ENCODE measurements at places on chromosomes 12 and 14.

DNA sequence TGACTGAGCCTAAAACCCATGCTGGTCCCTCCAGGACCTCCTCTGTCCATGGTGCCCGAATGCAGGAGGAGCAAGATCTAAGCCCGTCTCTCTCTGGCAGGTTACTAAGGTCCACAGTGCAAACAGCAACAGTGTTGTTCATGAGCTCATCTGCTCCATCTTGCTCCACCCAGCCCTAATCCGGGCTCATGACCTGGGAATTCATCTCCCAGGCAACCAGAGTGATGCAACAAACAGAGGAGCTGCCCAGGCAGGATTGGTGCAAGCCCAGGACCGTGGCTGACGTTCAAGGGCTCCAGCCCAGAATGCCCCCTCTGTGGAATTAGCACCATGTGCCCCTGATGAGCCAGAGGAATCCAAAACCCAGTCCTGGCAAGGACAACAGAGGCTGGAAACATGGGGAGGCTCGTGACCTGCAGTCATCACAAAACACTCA is 29.9 kb downstream of the HSPB8 start:
- DNase-seq, result no peak

DNA sequence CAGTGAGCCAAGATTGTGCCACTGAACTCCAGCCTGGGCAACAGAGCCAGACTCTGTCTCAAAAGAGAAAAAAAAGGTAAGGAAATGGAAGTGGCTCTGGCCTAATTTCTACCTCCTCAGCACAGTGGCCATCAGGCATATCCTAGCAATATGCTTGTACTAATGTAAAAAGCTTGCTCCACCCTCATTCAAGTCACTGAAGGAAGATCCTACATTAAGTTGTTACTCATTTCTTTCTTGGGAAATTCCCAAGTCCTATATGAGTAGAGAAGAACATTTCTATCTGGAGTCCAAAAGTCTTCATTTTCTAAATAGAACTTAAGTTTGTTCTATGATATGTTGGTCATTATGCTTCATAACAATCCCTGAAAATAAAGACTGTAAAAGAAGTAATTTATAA is 67.3 kb upstream of the HOXC13 start:
- no peak for DNase-seq

- no peak for DNase-seq
These were observed 43.8 kb upstream of the ZDHHC17 start for GRCh38 chr12:76720068-76720467.

DNA sequence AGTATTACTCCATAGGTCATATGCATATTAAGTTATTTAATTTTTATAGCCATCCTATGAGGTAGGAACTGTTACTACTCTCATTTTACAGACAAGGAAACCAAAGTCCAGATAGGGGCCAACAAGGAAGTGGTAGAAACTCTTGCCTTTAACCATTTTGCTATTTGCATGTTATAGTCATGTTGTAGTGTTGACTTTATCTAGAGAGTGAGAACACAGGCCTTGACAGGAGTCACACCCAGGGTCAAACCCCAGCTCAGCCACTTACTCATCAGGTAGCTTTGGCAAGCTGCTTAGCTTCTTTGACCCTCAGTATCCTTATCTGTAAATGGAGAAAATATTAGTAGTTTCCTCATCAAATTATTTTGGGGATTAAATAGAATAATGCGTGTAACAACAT is 156.2 kb downstream of the CAND1 start:
- DNase-seq, result no peak

GRCh38 chr12:125773033-125773640 is 707.9 kb downstream of the AACS start:
- no peak for DNase-seq

DNA sequence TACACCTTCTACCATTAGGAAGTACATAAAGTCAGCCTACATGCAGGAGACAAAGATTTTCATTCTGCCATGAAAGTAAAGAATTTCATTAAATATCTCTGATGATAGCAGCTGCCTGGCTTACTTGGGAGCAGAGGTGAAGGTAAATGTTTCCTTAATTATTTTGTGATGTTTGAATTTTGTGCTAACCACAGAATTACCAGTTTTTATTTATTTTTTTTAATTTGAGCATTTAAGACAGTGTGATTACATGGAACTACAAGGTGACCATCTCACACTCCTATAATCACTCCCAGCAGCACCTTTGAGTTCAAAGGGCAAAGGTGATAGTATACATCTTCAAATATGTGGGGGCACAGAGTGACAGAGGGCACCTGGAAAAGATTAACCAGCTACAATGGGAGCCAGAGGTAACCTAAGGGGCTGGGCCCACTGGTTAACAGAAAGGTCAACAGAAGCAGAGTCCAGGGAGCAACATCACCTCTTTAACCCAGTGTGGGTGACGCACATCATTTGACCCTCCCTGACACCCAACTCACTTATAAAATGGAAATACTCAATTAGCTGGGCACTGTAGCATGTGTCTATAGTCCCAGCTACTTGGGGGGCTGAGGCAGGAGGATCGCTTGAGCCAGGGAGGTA is 65.0 kb downstream of the GCH1 start:
- no peak for DNase-seq

DNA sequence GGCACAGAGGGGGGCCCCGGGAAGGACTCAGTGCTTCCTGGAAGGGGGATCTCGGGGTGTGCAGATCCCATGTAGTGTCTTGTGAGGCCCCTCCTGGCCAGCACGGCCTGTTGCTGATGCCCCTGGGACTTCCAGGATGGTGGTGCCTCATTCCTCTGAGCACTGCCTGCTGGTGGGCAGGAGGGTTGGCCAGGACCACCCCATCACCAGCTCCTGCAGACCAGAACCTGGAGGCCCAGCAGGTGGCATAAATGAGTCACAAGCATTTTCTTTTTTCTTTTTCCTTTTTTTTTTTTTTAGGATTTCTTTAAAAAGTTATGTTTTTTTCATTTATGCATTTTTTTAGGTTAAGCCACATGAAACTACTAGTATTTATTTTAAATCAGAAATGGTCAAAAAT is 8.0 kb downstream of the MMP17 start:
- DNase-seq, result no peak

- DNase-seq, result no peak
These were observed 29.0 kb downstream of the CAPRIN2 start for GRCh38 chr12:30725739-30726138.

- no peak for DNase-seq
These were observed 120.9 kb downstream of the SINHCAF start for GRCh38 chr12:31205054-31205453.

GRCh38 chr12:104686196-104686595 is 229.4 kb downstream of the CHST11 start:
- DNase-seq, result no peak

GRCh38 chr12:44771485-44772021 is 104.6 kb downstream of the NELL2 start:
- DNase-seq, result no peak

DNA sequence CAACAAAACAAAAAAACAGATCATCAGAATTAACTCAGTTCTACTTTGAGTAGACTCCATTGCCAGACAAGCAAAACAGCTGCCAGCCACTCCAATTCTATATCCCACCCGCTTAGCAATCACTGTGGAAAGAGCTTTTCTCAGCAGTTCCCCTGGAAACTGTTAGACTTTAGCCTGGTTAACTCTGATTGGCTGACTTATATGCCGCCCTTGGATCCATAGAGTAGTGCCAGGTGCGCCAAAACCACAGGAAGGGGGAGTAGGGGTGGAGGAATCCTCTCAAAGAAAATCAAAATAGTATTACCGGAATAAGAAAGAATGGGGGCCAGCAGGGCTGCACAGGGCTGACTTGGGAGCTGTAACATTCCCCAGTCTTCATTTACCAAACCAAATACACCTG is 5.4 kb upstream of the EML5 start:
- DNase-seq, result no peak

- DNase-seq, result no peak
These were observed 53.8 kb downstream of the SDR9C7 start for GRCh38 chr12:56880125-56880992.

DNA sequence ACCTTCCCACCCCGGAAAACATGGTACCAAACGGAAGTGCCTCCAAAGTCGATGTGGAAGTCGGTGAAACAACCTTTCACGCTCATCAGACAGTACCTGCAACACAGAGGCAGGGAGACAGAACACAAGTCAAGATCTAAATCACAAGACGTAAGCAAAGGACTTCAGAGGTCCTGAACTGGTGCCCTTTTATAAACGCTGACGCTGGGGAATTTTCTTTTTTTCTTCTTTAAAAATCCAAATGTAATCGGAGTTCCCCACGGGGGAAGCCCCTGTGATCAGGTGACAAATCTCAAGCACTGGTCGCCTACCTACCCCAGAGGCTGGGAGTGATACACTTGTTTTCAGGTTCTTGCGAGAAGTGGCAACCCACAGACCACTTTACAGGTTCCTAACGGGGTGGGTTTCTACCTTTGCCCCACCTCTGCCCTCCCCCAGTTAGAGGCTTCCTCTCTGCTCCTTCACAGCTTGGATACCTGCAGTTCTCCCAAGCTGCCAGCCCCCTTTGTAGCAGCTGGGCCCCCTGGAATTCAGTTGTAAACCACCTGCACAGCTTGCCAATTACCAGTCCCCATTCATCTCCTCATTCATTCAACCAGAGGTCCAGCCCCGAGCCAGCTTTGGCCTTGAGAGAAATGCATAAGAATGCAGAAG is 46.2 kb downstream of the KDM2B start:
- peak; percentile 42 for DNase-seq

DNA sequence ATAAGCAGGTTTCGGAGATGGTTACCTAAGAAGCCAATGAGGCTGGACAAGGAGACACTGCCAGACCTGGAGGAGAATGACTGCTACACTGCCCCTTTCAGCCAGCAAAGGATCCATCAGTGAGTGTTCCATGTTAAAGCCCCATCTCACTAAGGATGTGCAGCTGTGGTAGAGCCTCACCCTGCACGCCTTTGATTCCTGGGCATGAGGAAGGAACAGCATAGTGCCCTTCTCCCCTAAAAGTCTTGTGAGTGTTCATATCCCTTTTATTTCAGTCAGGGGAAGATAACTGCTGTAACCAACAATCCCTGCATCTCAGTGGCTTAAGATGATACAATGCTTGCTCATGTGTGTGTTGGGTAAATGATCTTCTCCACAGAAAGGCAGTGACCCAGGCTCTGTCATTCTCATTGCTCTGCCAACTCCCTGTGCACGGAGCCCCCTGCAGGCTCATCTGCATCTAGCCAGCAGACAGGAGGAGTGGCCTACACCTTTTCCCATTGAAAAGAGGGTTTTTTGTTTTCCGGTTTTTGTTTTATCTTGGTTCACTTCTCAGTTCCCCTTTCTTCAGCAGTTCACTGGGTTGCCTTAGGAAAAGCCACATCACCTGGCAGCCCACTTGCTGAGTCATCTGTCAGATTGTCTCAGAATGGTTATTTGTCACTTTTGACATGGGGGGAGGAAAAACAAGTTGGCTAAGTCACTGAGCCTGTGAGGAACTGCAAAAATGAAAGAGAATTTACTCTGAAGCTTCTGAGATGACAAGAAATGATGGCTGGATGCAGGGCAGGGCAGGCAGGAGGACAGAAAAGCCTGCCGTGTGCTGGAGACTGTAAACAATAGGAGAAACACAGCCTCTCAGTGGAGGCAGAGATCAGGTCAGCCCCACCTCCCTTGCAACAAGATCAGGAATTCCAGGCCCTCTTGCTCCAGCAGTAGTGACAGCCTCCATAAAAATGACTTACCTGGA is 193.3 kb downstream of the ANO4 start:
- DNase-seq, result no peak

DNA sequence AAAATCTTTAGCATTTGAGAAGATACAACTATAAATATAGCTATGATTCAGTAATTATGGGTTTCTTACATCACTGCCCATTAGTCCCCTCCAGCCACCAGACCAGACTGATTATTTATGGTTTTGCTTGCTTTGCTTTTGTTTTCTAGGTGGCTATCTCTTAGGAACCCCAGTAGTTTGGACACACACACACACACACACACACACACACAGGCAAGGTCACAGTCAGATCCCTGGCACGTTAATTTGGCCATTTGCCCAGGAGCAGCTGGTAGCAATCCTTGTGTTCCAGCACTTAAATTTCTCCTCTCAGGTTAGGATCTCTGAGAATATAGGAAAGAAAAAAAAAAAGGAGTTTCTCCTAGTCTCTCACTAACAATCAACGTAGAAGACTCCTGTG is 90.2 kb upstream of the RESF1 start:
- no peak for DNase-seq

GRCh38 chr14:68820999-68821683 is 28.3 kb upstream of the ZFP36L1 start:
- no peak for DNase-seq

- no peak for DNase-seq
These were observed 166.0 kb upstream of the NOS1 start for GRCh38 chr12:117527479-117527855.

DNA sequence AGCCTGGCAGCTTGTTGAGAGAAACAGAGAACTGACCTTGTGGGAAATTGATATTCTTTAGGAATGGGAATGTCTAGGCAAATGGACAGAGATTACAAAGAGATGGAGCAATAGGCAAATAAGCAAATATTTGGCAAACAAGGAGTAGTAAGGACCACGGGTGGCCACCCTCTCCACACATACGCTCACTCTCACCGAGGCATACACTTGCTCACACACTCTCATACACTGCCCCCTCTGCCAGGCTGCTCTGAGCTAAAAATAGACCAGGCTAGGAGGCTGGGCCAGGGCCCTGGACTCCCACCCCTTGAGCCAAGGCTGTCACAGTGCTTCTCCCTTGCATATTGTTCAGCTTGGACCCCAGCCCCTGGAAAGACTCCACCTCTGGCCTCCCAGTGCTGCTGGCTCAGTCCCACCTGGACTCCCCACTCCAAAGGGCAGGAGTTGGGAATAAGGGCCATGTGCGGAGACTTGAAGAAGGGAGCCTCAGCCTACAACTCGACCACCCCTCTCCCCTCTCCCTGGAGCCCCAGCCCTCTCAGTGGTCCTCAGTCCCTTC is 1.1 kb downstream of the PPP1R1A start:
- DNase-seq, result no peak

GRCh38 chr14:59161561-59162175 is 26.8 kb upstream of the DAAM1 start:
- no peak for DNase-seq

- peak; percentile 47 for DNase-seq
These were observed 7.6 kb upstream of the PFDN5 start for GRCh38 chr12:53287741-53288216.

DNA sequence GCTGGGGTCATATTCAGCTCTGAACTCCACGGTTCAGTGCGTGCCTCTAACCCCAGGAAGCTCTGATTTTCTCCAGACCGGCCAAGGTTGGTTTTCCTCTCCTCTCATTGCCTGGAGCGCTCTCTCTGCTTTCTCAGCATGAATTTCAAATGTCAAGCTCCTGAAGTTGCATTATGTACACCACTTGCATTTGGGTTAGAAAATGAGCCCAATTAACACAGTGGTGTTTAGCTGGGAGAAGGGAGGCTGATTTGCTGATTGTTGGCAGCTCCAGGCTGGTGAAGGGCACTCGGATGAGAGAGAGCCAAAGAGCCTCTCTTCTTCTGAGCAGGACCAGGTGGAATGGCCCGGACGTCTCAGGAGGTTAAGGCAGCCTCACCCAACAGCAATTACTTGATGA is 570.9 kb downstream of the VRK1 start:
- DNase-seq, result no peak

DNA sequence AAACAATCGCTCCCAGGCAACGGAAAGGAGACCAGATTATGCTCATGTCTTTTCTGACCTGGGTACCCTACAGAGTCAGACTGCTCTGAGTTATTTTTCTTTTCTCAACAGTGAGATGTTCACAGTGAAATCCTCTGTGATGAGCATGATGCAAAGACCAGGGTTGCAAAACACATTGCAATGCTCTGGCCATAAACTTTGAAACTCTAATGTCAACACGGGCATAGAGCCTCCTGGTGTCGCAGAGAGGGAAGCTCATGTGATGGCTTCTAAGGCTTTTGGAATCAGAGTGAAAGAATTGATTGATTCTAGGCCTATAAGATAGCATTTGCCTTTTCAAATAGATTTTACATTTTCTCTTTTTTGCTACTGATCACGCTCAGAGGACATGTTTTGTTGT is 193.4 kb downstream of the RASSF9 start:
- DNase-seq, result no peak
